Sigmoid colon (tissue), 7 donors: ENCODE measurements at places on chromosomes 4 and X.
A peak's percentile ranks its signal among the peaks of the same experiment; 100 is the strongest.

DNA sequence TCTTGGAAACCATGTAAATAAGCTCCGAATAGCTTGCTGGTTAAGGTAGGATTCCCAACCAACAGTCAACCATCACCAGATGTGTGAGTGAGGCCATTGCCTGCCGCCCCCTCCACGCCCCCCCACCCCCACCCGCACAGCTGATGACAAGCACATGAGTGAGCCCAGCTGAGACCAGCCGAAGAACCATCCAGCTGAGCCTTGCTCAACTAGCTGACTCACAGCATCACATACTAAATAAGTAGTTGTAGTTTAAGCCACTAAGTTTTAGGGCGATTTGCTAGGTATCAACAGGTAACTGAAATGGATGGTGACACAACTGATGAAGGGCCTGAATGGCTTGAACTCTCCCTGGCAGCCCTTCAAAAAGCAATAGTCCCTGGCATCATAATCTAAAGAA, 1.6 kb upstream of the CCDC149 start:
- no peak for DNase-seq
- H3K27me3 ChIP-seq, result no peaks in the 10 kb centered on the region
- H3K4me1 ChIP-seq, result peaks cover 23% of the 10 kb centered on the region

DNA sequence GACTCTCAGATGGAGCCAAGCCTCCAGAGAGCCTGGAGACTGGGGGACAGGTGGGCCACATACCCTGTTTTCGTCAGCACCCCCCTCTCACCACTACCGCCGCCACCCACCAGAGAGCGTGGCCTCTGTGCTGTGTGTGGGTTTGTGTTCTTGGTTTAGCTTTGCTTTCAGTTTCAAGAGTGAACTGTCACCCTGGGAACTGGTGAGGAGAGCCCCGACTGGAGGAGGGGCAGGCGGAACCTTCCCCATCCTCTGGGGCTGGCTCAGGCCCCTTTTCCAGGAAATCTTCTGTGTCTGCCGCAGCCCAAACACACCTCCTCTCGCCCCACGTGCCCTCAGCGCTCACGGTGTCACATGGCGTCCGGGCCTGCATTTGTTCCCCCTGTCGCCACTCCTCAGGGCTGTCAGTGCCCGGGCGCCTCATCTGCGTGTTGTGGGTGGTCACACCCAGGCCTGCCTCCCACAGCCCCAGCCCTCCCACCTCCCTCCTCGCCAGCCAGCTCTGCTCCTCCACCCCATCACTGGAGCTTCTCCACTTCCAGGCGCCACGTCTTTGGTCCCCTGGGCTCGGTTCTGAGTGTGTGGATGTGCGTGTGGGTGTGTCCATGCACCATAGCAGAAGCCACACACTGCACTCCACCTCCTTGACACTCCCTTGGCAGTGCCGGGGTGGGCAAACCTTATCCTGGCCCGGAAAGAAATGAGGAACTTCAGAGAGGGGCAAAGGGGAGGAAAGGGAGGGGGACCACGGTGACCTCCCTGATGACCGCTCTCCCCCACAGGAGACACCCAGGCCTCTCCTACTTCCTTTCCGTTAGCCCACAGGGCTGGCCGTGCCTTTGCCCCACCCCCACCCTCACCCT, 27.8 kb downstream of the ELF4 start:
- H3K4me3 ChIP-seq, result no peak overlapping the region
- H3K4me1 ChIP-seq, result no peaks in the 10 kb centered on the region
- no peaks in the 10 kb centered on the region for H3K36me3 ChIP-seq
- peak overlapping the region; percentile 17 for H3K27ac ChIP-seq
- peak; percentile 72 for DNase-seq

DNA sequence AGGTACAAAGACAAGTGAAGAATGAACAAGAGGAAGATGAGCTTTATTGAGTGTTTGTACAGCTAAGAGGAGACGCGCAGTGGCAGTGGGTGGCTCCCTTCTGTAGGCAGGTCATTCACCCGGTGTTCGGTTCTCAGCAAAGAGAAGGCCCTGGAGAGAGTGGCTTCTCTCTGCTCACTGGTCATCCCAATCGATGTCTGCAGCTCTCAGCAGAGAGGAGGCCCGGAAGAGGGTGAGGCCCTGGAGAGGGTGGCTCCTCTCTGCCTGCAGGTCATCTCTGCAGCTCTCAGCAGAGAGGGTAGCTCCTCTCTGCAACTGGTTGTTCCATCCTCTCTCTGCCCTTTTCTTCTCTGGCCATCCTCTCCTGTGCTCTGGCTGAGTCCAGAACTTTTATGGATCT, 126.5 kb downstream of the UGT8 start:
- no peaks in the 10 kb centered on the region for H3K36me3 ChIP-seq
- H3K4me1 ChIP-seq, result no peaks in the 10 kb centered on the region
- no peak overlapping the region for H3K4me3 ChIP-seq
- no peak for DNase-seq
- H3K27me3 ChIP-seq, result no peaks in the 10 kb centered on the region
- H3K27ac ChIP-seq, result no peak overlapping the region

- H3K27me3 ChIP-seq, result no peaks in the 10 kb centered on the region
- no peaks in the 10 kb centered on the region for H3K4me1 ChIP-seq
- no peak overlapping the region for H3K4me3 ChIP-seq
- no peak for DNase-seq
- H3K36me3 ChIP-seq, result no peaks in the 10 kb centered on the region
Measured at GRCh38 chrX:7264399-7264798, 116.4 kb upstream of the PUDP start.

DNA sequence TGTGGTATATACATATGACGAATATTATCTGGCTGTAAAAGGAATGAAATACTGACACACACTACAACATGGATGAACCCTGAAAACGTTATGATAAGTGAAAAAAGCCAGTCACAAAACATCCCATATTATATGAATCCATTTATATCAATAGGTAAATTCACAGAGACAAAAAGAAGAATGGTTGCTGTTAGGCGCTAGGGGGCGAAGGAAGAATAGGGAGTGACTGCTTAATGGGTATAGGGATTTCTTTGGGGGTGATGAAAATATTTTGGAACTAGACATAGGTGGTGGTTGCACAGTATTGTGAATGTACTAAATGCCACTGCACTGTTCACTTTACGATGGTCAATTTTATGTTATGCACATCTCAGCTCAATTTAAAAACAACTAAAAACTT, 96.4 kb upstream of the EGFL6 start:
- H3K27me3 ChIP-seq, result no peaks in the 10 kb centered on the region
- H3K27ac ChIP-seq, result peak overlapping the region; percentile 49
- no peaks in the 10 kb centered on the region for H3K36me3 ChIP-seq
- no peak overlapping the region for H3K4me3 ChIP-seq

- no peaks in the 10 kb centered on the region for H3K27me3 ChIP-seq
- H3K4me3 ChIP-seq, result no peak overlapping the region
- DNase-seq, result no peak
- peak overlapping the region; percentile 65 for H3K27ac ChIP-seq
- no peaks in the 10 kb centered on the region for H3K36me3 ChIP-seq
Measured at GRCh38 chrX:39731735-39732134, 366.0 kb downstream of the BCOR start.

- peak within 1 kb of the TSS; percentile 78 for H3K27ac ChIP-seq
- H3K4me3 ChIP-seq, result peak within 1 kb of the TSS; percentile 70
- DNase-seq, result peak; percentile 74
- peaks cover 10% of the 10 kb centered on the region for H3K4me1 ChIP-seq
Measured at GRCh38 chr4:90127223-90127705, at the start of gene CCSER1. Gene CCSER1, plus strand, starts transcription at chr4:90127394.

GRCh38 chrX:129139837-129140598, 383.3 kb downstream of the SMARCA1 start:
- DNase-seq, result no peak
- H3K36me3 ChIP-seq, result no peaks in the 10 kb centered on the region
- no peak overlapping the region for H3K4me3 ChIP-seq
- H3K27ac ChIP-seq, result no peak overlapping the region
- H3K4me1 ChIP-seq, result no peaks in the 10 kb centered on the region

- H3K27ac ChIP-seq, result no peak overlapping the region
- H3K36me3 ChIP-seq, result no peaks in the 10 kb centered on the region
- H3K27me3 ChIP-seq, result no peaks in the 10 kb centered on the region
- no peaks in the 10 kb centered on the region for H3K4me1 ChIP-seq
- H3K4me3 ChIP-seq, result no peak overlapping the region
- no peak for DNase-seq
Measured at GRCh38 chrX:29478336-29479069, 736.9 kb upstream of the MAGEB2 start.

DNA sequence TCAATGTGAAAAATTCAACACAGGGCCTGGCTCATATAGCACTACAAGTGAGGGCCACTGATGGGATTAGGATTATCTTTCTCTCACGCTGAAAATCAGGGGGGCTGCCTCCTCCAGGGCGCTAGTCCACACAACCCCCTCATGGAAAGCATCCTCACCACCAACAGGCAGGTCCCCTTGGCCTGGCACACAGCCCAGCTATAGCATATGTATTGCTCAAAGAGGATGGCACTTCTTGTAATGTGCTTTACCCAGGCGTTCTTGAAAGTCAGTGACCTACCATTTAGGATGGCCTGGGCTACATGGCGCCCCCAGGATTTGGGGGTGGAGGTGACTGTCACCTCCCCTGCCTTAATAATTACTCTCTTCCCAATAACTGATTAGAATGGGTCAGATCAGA, 71.0 kb upstream of the LSM6 start:
- no peak overlapping the region for H3K4me3 ChIP-seq
- H3K27me3 ChIP-seq, result no peaks in the 10 kb centered on the region
- H3K27ac ChIP-seq, result no peak overlapping the region
- H3K4me1 ChIP-seq, result no peaks in the 10 kb centered on the region
- no peaks in the 10 kb centered on the region for H3K36me3 ChIP-seq

DNA sequence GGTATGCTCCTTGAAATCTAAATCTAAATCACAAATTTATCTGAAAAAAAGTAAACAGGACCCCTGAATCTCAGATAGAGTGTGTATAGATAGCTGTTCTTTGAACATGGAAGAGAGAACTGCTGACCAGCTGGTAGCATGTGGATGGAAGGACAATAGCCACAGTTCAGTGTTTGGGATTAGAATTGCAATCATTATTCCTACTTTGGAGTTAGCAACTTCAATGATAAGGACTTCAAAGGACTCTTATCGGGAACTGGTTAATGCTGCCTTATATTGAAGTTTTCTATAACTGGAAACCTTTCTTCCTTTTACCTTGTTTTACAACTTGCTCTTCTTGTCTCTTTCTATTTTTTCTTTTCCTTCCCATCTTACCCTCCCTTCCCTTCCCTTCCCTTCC, 5.0 kb downstream of the AFM start:
- no peaks in the 10 kb centered on the region for H3K4me1 ChIP-seq
- H3K27me3 ChIP-seq, result no peaks in the 10 kb centered on the region
- no peak overlapping the region for H3K27ac ChIP-seq
- DNase-seq, result no peak
- H3K36me3 ChIP-seq, result no peaks in the 10 kb centered on the region

- H3K4me3 ChIP-seq, result no peak overlapping the region
- H3K27me3 ChIP-seq, result no peaks in the 10 kb centered on the region
- H3K4me1 ChIP-seq, result peaks cover 10% of the 10 kb centered on the region
- DNase-seq, result no peak
Measured at GRCh38 chrX:41352329-41352838, 18.4 kb downstream of the DDX3X start.

DNA sequence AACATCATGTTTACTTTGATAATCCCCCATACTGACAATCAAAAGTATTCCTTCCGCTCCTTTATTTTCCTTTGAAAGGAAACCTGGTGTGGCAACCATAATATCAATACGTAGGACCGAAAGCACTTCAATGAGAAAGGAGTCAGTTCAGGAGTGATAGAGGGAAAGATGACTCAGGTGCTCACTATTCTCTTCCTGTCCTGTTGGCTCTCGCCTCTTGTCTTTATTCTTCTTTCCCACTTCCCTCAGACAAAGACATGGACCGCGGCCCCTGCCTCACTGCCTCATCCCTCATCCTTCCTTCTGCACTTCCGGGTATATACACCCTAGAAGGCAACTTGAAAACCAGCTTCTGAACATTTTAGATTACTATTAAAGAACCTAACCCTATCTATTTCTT, 49.8 kb upstream of the TNIP3 start:
- no peak overlapping the region for H3K4me3 ChIP-seq
- no peaks in the 10 kb centered on the region for H3K4me1 ChIP-seq
- no peaks in the 10 kb centered on the region for H3K27me3 ChIP-seq
- DNase-seq, result no peak

DNA sequence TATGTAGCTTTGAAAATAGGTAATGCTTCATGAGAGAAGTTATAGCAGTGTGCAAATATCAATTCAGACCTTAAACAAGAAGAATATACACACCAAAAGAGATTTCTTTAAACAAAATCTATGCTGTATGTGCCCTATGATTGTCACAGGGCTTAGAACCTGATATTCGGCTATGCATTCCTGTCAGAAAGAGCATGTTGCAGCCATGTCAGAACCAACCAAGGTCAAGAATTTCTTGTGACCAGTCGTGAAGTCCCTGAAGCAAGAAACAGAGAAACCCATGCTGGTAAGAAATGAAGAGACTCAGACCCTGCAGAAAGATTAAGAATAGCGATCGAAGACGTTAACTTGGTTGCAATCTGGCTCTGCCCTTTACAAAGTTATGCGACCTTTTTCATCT, 210.3 kb upstream of the SPIN4 start:
- no peak for DNase-seq
- H3K4me3 ChIP-seq, result peak overlapping the region; percentile 69
- H3K36me3 ChIP-seq, result no peaks in the 10 kb centered on the region
- peak overlapping the region; percentile 84 for H3K27ac ChIP-seq

- no peak overlapping the region for H3K4me3 ChIP-seq
- no peaks in the 10 kb centered on the region for H3K4me1 ChIP-seq
- DNase-seq, result no peak
- H3K36me3 ChIP-seq, result no peaks in the 10 kb centered on the region
- no peak overlapping the region for H3K27ac ChIP-seq
Measured at GRCh38 chr4:101515099-101515498, 167.8 kb upstream of the PPP3CA start.

GRCh38 chr4:16897991-16898827, at the start of gene LDB2:
Gene LDB2, minus strand, starts transcription at chr4:16898645.
- H3K27ac ChIP-seq, result peak within 1 kb of the TSS; percentile 68
- H3K4me1 ChIP-seq, result no peaks in the 10 kb centered on the region
- no peaks in the 10 kb centered on the region for H3K27me3 ChIP-seq

GRCh38 chr4:20046931-20047677, 204.6 kb upstream of the SLIT2 start:
- H3K4me1 ChIP-seq, result no peaks in the 10 kb centered on the region
- no peak overlapping the region for H3K4me3 ChIP-seq
- no peaks in the 10 kb centered on the region for H3K27me3 ChIP-seq
- no peak overlapping the region for H3K27ac ChIP-seq

GRCh38 chr4:118265312-118266144, 87.3 kb downstream of the PRSS12 start:
- H3K27ac ChIP-seq, result no peak overlapping the region
- peak overlapping the region; percentile 51 for H3K4me3 ChIP-seq
- no peak for DNase-seq
- H3K36me3 ChIP-seq, result no peaks in the 10 kb centered on the region
- no peaks in the 10 kb centered on the region for H3K27me3 ChIP-seq
- peaks cover 9% of the 10 kb centered on the region for H3K4me1 ChIP-seq

DNA sequence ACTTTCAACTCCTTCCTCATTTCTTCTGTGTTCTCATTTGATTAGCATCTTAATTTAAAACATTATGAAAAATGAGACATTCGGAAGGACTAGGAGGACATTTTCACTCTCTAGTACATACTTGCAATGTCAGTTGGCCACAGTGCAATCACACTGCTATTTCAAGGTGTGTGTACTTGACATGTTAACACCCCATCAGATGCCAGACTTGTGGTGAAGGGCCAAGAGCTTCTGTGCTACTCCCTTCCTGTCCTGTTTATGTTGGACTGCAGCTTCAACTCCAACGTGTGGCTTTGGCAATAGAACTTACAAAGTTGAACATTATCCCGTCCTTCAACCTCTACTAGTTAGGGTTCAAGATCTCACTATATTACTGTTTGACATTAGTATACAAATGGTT, 221.0 kb downstream of the PALLD start:
- H3K27ac ChIP-seq, result peak overlapping the region; percentile 84
- H3K4me1 ChIP-seq, result no peaks in the 10 kb centered on the region
- DNase-seq, result no peak
